NCI-H82 (cell line): ENCODE measurements at places on chromosomes 6 and 20.

GRCh38 chr20:19943061-19943521 lies 74.1 kb upstream of the NAA20 start:
- no peak for DNase-seq

DNA sequence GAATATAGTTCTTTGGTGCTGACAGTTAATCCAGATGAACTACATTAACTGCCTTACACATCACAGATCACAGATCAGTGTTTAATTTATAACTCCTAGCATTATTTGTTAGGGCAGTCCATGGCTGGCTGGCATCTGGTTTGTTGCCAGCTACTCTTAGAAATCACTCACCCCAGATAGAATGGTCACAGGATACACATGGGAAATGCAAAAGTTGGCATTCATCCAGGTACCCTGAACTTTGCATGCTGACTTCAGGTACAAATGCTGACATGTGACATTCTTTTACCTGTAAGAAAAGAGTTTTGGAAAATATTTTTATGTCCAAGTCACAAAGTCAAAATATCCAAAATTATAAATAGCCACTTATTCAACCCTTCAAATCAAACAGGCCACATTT lies 20.2 kb downstream of the FBXL4 start:
- DNase-seq, result no peak

DNA sequence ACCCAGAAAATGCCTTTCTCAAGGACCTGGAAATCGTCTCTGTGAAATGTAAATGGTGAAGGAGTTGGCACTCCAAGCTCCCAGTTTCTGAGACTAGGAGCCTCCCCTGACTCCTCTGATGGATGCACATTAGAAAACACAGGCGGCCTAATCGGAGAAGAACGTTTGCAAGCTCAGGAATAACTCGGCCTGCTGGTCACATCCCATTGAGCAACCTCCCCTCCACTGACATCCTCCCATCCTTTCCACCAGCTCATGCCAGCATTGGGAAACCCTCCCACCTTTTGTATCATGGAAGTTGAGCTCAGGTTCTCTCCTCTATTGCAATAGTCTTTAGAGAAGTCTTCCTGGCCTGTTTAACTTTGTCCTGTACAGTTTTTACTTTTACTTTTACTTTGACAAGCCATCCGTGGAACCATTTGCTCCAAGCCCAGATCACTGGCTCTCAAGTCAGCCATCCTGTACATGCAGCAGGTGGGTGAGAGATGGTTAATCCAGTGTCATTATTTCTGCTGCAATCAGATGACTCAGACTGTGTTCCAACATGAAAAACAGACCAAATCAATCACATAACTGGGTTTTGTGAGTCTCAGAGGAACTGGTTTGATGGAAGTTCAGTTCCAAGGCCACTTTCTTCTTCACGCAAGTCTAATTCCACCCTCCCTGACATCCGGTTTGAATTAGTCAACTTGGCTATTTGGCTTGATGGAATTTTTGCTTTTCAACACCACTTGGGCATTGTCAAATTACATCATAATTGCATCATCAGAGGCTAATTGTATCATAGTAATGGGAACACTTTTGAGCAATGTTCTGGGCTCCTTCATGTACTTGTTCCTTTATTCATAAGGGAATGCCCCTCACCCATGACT lies 619.4 kb upstream of the CDH4 start:
- peak; percentile 54 for DNase-seq

DNA sequence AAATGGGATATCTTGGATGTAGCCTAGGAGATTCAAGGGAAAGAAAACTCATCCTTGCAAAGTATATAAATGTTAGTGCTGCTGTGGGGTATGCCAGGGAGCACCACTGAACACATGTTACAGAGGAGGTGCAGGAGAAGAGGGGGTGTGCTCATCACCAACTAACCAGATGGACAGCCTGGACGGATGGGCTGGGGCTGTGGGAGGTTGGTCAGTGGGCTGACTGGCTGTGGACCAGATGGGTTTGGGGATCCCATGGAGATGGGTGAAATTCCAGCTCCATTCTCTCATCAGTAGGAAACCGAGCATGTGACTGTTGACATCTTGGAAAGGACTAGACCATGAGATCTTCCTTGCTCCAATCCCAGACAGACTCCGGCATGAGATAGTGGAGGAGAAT lies 201.0 kb downstream of the LRFN2 start:
- DNase-seq, result no peak

GRCh38 chr6:169577236-169577635 lies 124.6 kb downstream of the WDR27 start:
- no peak for DNase-seq

- no peak for DNase-seq
These were observed 32.0 kb downstream of the CTNNBL1 start for GRCh38 chr20:37725855-37726254.

GRCh38 chr20:39103732-39104131 lies 141.6 kb downstream of the DHX35 start:
- no peak for DNase-seq

DNA sequence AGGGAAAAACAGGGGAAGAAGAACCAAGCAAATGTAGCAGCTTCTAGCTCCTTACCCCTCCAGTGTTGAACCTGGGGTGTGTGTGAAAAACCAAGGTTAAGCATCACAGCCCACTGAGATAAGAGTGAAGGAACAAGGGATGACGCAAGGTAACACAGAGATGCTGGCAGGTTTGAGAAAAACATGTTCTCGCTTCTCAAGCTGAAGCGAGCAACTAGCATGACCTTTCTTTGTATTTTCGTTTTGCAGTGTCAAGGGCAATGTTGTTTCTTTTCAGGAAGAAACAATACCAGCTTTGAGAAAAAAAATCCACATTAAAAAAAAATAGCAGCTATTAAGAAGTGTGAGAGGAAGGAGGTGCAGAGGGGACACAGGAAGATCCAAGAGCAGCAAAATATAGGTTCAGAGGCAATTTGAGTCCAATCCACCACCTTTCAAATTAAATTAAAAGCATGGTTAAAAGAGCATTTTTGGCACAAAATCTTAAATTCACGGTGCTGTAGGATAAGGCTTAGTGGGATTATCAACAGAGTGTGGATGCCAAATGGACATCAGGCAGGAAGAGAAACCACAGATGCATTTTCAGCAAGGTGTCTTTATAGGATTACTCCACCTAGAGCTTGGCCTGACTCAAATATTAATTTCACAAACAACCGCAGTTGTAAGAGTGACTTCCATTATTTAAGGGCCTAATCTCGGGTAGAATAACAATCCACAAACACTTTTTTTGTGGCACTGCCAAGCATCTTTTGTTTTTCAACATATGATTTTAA lies 70.9 kb downstream of the SYNE1 start:
- peak; percentile 61 for DNase-seq

DNA sequence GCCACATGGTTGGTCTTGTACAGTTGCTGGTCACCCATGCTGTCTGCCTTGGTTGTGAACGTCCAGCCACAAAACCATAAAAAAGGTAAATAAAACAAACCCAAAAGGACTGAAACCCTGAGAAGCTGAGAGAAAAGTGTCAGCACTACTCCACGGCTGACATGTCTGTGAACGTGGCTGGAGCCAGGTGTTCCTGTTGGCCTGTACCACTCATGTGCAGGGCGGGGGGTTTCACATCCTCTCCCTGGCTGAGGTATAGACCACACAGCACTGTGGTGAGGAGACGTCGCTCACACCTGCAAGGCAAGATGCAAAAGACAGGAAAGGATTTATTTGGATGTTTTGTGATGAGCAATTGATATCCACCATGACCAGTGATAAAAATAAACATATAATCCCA lies 51.9 kb upstream of the MRPS10 start:
- no peak for DNase-seq

GRCh38 chr6:259316-259715 lies 33.0 kb upstream of the DUSP22 start:
- no peak for DNase-seq

GRCh38 chr6:100134297-100134696 lies 140.3 kb upstream of the MCHR2 start:
- no peak for DNase-seq

DNA sequence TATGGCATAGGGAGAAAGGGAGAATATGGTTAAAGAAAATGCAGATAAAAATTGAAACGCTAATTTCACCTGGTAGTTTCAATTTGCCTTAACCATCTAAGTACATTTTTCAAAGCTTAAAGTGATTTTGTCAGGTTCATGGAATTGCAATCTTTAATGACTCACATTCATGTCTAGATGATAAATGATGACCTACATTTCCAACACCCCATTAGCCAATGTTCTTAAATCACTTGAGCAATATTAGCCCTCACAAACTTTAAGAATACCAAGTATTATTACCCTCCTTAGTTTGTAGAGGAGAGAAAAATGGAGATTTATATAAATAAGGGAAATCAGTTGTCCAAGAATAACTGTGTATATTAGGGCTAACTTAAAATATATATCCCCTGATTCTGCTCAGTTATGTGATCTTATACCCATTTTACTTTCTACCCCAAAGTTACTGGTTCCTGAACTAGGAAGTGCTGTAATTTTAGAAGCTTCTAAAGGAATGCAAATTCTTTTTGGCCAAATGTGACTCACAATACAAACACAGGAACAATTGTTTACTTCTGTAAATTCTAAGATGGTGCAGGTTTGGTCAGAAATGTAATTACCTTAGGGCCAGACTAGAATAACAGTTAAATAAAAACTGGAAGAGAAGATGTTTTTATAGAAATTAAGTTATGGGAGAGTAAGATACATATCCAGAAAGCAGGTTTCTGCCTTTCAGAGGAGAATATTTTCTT lies 34.5 kb downstream of the TPBG start:
- no peak for DNase-seq

GRCh38 chr6:51844336-51844735 lies 243.1 kb downstream of the PKHD1 start:
- peak; percentile 7 for DNase-seq

DNA sequence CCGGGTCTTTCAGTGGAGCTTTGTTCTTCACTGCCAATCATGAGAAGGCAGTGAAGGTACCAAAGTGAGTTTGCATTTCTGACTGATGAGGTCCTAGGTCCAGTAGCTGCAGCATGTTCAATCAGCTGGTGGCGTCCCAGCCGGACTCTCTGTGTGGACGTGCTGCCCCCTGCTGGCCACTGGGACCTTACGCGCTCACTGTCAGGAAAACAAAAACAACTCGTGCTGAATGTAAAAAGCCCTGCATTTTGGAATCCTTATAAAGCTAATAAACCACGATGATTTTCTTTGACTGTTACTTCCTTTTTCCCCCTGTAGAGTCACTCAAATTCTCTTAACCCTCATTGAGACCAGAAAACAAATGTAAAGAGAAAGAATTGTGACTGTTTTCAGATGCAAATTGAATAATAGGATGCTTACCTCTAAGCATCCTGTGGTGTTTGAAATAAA lies 4.9 kb upstream of the CD24 start:
- peak; percentile 90 for DNase-seq

GRCh38 chr6:135935941-135936601 lies 84.6 kb downstream of the PDE7B start:
- no peak for DNase-seq

DNA sequence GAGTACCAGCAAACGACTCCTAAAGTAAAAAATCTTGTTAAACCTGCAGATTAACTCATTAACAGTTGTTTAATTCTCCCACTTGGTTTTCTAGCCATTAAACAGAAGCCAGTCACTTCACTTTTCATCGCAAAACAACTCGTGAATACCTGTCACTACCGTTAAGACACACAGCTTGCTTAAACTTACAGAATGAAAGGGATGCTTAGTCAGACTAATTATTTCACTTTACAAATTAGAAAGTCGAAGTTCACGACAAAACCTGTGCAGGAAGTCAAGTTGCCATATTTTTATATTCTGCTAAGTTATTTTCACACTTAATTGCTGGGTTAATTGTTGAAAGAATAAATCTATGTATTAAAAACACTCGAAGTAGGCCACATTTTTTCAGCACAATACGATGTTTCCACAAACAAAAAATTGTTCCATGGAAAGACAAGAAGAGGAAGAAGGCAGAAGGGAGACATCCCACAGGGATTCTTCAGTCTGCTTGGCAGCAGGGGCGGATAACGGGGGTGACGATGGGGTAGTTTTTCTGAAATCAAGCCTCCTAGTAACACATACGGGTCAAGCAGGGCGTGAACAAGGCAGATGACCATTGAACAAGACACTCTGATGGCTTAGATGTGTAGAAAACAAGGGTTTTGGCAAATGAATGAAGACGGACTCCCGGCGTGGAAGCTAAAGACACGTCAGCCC lies 933 bp downstream of the SSR1 start:
- peak; percentile 53 for DNase-seq

DNA sequence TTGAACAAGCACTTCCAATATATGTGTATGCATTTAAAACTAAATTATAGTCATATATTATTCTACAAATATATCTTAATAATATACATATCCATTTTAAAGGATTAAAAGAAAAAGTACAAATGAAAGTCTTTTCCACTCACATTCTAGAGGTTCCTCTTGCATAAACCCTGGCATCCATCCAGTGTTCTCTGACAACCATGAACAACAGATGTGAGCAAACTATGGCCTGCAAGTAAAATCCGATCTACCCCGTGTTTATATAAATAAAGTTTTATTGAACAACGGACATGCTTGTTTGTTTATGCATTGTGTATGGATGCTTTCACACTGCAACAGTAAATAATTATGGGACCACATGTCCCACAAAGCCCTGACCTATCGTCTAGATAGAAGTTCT lies 1122.3 kb downstream of the EPHA7 start:
- no peak for DNase-seq

- DNase-seq, result no peak
These were observed 37.5 kb downstream of the SNX9 start for GRCh38 chr6:157860505-157860991.

GRCh38 chr6:111922454-111923297 lies 49.4 kb upstream of the FYN start:
- DNase-seq, result peak; percentile 94

DNA sequence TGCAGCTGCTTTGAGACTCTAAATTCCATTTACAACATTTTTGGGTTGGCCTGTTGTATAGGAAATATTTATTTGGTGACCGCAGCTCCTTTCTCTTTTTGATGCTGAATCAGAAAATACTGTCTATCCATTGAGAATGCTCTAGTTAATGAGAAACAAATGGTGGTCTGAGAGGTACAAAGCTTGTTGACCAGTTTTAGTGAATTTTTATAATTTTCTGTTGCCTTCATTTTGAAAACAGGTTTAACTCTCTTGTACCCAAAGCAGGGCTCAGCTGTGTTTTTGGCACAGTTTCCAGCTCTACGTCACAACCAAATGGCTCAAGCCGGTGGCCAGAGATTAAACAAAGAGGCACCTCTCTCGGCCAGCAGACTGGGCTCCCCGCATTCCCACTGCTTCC lies 113.2 kb downstream of the FNDC1 start:
- DNase-seq, result no peak

- peak; percentile 89 for DNase-seq
These were observed 445.4 kb upstream of the DEFB115 start for GRCh38 chr20:30811885-30812671.

- peak; percentile 97 for DNase-seq
These were observed 20.6 kb downstream of the PPP1R16B start for GRCh38 chr20:38825901-38826625.

DNA sequence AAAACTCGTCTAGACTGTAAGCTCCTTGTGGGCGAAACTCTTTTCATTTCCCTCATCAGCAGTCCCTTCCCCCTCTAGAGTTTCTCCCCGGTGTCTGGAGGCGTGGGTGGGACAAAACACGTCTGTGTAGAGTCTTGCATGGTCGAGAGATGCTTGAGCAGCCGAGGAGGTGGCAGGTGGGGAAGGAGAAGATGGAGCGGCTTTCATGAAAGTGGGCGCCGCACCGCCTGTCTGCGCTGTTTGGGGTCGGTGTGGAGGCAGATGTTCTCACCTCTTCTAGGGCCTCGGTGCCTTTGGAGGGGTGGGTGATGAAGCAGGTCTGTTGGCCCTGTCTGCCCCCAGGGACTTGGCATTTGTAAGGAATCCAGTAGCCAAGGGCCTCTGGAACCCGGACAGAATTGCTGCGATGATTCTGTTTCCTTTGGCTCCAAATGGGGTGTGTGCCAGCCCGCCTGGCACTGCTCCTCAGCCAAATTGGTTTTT lies 1.2 kb downstream of the BRPF3 start:
- no peak for DNase-seq

- DNase-seq, result no peak
These were observed 24.9 kb upstream of the OCSTAMP start for GRCh38 chr20:46575394-46575793.
